CD4-positive, alpha-beta T cell (primary cell): ENCODE measurements at places on chromosomes 12 and 14. TPM values are rescaled to one million over a fixed set of nuclear protein-coding genes. Genes with fewer than 3 reads are reported as not detected.

DNA sequence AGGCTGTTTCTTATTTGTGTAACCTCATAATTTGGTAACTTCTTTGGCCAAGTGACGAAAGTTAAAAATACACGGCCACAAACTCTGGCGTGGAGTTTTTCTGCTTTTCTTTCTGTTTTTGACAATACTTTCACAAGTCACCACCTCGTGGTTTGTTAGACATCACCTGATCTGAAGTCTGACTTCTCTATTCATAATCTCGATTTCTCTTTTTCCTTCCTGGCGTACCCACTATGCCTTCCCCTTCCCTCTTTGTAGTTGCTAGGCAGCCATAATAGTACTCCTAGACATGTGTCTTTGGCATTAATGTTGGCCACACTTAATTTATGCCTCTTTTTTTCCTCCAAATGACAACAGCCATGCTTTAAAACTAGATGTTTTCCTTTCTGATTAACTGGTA lies 97.6 kb downstream of the POLR3B start:
- peak; percentile 17 for DNase-seq

DNA sequence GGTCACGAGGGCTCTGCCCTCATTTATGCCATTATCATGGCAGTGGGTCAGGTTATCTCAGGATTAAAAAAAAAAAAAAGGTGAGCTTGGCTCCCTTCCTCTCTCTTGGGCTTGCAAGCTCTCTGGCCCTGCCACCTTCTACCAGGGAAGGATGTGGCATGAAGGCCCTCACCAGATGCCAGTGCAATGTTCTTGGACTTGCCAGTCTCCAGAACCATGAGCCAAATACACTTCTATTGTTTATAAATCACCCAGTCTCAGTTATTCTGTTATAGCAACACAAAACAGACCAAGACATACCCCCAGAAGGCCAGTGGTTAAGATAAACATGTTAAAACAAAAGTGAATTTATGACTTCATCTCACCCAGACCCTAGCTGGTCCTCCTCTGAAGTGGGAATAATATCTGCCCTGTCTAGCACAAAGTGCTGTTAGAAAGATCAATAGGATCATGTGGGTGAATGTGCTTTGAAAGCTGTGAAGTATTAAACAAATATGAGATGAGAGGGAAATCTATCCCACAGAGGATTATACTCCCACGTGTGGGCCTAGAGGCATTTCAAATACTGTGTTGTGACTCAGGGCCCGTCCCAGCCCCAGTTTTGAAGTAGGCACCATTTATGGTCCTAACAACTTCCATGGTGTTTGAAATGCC lies 88.6 kb downstream of the NINJ2 start:
- DNase-seq = no peak

- DNase-seq = no peak
Observed at GRCh38 chr12:50240096-50240791, 43.1 kb downstream of the LIMA1 start.

DNA sequence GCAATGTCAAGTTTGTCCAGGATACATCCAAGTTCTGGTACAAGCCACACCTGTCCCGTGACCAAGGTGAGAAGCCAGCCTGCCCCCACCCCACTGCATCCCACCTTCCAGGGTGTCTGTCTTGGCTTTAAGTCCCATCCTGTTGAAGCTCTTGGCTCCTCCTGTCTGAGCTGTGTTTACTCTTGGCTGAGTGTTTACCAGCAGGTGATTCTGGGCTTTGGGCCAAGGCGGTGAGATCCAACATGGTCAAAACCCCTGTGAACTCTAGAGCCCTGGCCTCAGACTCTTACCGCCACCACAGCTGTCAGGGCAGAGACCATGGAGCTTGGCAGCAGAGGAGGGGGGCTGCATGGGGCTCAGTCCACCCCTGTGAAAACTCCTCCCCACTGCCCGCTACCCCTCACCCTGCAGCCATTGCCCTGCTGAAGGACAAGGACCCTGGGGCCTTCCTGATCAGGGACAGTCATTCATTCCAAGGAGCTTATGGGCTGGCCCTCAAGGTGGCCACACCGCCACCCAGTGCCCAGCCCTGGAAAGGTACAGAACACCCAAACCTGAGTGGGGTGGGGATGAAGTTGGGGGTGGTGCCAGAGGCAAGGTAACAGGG lies 11.6 kb downstream of the TNS2 start:
- DNase-seq = no peak

DNA sequence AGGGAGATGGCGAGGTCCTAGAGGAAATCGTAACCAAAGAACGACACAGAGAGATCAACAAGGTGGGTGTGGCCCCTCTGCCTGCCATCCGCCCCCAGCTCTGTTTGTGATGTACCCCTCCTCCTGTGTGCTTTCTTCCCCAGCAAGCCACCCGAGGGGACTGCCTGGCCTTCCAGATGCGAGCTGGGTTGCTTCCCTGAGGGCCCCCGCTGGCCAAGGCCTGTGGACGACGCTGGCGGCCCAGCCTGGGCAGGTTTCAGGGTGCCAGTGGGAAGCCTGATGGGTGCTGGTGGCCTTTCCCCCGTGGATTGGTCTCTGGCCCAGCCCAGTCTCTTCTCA lies 2.0 kb downstream of the ARL6IP4 start:
- DNase-seq = no peak

DNA sequence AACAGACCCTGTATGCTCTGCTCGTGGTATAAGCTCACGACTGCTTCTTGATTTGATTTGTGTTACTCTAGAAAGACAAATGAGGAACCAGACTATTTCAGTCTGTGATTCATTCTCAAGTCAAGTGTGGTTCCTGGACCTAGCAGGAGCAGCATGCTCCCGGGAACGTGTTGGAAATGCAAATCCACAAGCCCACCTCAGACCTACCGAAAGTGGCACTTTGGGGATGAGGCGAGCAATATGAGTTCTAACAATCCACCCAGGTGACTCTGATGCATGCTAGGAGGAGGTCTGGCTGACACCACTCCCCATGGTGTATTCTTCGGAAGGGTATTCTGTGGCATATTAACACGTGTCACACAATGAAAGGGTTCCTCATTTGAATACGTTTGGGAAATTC lies 59.5 kb upstream of the TMX1 start:
- DNase-seq = no peak

GRCh38 chr12:108446766-108447165 lies 68.3 kb upstream of the FICD start:
- DNase-seq = no peak

DNA sequence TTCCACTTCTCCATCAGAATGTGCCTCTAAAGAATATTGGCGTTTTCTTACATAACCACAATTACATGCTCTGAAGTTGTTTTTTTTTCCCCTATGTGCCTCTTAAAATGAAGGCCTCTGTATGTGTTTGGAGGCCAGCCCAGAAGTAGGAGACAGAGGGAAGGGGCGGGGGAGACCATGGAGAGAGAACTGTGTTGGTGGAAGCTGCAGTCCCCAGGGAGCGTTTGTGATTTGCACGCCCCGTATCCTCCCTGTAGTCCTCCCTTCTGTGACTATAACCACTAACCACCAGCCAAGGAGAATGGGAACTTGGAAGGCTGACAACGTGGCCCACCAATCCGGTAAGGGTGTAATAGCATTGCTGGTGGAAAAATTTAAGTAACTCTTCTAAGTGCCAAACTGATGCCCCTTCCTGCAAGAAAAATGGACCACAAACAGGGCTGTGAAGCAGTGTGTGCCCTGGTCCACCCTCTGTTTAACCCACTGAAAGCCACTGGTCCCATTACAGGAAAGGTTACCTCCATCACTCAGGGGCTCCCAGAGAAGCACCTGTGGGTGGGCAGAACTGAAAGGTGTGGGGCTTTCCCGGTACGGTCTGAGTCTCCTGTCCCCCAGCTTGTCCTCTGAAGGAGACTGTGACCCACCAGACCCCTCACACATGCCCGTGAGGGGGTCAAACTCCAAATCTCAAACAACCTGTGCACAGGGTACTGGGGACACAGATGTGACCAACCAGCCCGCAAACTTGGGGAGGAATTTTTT lies 36.8 kb downstream of the CCDC88C start:
- no peak for DNase-seq

DNA sequence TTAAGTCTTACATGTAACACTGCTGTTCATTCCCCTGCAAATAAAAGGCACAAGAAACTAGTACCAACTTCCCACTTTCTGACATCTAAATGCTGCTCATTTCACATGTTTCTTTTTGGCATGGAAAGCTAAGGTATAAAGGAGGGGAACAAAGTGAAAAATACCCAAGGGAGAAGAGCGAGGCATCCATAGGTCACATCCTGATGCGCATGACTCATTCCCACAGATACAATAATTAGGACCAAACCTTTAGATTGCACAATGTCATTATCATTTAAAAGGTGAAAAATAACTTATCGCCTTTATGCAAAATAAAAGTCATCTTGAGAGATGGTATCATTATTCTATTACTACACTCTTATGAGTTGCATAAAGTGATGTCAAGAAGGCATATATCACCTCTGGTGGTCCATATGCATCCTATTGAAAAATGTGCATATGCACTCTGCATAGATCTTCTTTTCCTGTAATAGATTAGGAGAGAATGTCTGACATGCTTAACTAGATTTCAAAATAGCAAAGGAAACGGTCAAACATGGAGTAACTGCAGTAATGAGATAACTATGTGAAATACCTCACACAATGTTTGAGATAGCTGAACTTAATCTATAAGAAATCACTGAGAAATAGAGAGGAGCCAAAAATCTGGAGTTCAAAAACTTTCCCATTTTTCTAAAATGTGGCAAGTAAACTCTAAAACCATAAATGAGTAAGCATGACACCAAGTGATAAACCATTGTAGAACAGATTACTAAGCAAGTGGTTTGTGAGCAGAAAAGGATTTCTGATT lies 382.5 kb upstream of the TMTC1 start:
- no peak for DNase-seq

- DNase-seq = no peak
Observed at GRCh38 chr12:48119834-48120195, 651 bp downstream of the PFKM start.

DNA sequence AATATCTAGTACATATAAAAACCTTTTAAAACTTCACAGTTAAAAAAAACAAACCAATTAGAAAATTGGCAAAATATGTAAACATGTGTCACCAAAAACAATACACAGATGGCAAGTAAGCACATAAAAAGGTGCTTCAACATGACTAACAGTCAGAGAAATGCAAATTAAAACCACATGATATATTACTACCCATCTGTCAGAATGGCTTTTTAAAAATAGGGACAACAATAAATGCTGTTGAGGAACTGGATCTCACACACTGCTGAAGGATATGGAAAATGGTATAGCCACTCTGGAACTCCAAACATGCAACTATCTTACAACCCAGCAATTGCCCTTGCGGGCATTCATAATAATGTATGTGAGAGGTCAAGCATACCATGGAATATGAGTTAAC lies 1153.6 kb downstream of the FLRT2 start:
- DNase-seq = no peak

GRCh38 chr14:88386256-88386794 lies 868 bp downstream of the SPATA7 start:
- no peak for DNase-seq

DNA sequence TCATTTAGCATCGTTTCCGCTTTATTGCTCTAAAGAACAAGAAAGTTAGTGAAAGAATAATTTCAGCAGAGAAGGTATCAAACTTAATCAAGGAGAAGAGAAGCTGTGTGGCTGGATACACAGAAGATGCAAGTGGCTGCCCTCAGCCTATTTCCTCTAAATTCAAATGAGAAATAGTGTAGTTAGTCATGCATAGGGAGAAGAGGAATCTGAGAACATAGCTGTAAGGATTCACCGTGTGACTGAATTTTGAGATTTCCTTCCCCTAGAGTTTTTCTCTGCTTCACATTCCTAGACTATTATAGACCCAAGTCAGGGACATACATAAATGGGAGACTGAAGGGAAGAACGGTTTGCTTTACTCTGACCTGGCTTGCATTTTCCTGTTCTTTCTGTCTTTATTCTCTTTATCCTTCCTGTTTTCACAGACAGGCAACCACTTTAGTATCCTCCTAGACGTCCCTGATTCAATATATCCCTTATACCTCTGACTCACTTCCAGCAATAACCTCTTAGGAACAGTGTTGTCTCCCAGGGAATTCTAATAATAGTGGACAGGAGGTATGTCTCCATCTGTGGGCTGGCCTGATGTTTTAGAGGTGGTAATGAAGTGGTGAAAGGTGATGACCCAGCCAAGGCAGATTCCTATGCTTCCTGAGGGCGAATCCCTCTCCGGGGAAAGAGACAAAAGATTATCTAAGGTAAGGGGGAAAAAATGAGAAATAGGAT lies 7.0 kb downstream of the RNASE10 start:
- no peak for DNase-seq

DNA sequence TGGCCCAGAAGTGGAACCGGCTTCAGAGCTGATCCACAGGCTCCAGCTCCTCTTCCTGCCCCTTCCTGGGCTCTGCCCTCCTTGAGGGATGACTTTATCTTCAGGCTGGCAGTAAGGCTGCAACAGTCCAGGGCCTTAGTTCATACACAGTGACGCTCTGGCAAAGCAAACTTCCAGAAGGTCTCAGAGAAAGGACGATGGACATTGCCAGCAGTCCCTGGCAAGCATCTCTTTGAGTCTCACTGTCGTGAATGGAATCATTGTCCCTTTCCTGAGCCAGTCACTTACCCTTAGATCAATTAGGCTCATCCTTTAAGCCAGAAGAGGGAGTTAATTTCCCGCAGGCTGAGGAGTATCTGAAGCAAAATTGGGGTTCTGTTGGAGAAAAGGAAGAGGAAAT lies 8.6 kb downstream of the AK7 start:
- DNase-seq = no peak

GRCh38 chr14:70905301-70905700 lies 2.0 kb upstream of the PCNX1 start:
- DNase-seq = no peak

GRCh38 chr14:100525615-100526014 lies 61.6 kb downstream of the BEGAIN start:
- DNase-seq = no peak

DNA sequence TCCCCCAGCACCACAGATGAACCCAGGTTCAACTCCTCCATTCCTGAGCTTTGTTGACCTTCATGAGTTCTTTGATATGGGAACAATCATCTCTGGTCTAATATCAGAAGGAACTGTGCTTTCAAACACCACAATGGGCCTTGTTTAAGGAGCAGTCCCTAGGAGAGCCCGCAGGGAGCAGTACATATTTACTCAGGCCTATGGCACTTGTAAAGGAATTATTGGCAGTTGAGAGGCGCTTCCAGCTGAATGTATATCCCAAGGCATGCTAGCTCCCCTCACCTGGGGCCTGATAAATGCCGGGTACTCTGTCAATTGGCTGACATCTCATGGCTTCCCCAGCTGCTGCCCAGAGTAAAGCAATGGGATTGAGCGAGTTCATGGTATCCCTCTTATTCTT lies 76.2 kb downstream of the ZFP36L1 start:
- no peak for DNase-seq

- peak; percentile 5 for DNase-seq
Observed at GRCh38 chr12:7439579-7440505, 4.1 kb downstream of the CD163L1 start.

C14orf39 gene
- total RNA-seq = not detected

GALC gene
- 14.7 TPM for total RNA-seq

NKX2-1 gene
- not detected for total RNA-seq

ISM2 gene
- not detected for total RNA-seq

KRT2 gene
- 1.7 TPM for total RNA-seq

NUDT4 gene
- total RNA-seq = 86.7 TPM

JAG2 gene
- 1.3 TPM for total RNA-seq
